Stimulated activated CD8-positive, alpha-beta memory T cell treated with anti-CD3 and anti-CD28 coated beads, Interleukin-12 subunit alpha, Interleukin-12 subunit beta, amount 100 ng/mL, for 1 hour (primary cell): ENCODE measurements at places on chromosomes 5 and 9.

- no peak for DNase-seq
Measured at GRCh38 chr9:137664676-137665075, 45.9 kb downstream of the EHMT1 start.

GRCh38 chr5:68011801-68012200, 203.8 kb upstream of the PIK3R1 start:
- DNase-seq, result no peak

- no peak for DNase-seq
Measured at GRCh38 chr5:28344836-28345433, 1306.5 kb upstream of the CDH9 start.

- DNase-seq, result no peak
Measured at GRCh38 chr5:10479154-10479721, 37.6 kb downstream of the ROPN1L start.

DNA sequence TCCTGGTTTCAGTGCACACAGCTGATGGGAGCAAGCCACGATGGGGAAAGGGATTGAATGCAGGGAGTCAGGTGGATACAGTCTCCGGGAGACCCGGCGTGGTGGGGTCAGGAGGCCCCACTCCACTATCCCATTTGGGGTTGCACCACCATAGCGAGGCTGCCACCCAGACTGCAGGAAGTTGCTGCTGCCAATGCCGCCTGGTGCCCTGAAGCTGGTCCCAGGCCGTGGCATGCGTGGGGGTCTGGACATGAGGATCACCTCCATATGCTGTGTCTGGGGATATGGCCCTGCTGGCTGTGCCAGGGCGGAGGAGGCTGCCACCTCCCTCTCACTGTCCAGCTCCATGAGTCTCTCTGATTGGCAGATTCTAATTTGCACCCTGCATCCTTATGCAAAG, 45.3 kb downstream of the COL5A1 start:
- DNase-seq, result no peak

- no peak for DNase-seq
Measured at GRCh38 chr9:99851500-99851822, 29.8 kb downstream of the NR4A3 start.

DNA sequence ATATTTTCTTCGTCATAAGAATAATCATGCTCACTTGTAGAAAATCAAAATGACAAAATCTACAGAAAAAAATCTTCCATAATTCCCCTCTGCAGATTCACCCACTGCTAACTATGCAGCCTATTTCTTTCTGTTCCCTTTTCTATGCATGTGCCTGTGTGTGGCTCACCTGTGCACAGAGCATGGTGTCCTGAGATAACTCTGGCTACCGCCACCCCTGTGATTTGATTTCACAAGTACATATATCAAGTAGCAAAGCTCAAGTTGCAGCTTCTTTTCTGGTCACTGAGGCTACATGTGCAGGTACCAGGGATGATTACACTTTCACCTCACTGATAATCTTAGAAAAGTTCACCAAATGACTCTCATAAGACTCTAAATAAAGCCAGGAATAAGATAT, 18.4 kb upstream of the ISCA1 start:
- no peak for DNase-seq

DNA sequence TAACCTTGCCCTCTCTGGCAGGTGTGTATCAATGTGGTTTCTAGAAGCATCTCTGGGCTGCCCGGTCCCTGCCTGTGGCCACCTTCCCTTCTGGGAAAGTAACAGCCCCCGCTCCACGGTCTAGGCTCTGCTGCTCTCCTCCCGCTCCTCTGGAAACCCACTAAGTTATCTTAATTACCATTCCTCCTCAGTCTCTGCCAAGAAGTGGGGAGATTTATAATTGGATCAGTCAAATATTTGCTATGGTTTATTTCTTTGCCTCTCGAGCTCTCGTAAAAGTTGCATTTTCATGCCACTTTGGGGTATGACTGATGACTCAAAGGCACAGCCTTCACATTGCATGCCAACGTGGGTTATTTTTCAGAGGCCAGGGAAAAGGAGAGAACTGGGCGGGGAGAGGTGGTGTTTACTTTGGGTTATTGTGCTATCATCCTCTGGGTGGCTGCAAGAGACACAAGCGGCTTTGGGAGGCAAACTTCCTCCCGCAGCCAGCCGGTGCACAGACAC, 205.3 kb upstream of the WWC1 start:
- no peak for DNase-seq

DNA sequence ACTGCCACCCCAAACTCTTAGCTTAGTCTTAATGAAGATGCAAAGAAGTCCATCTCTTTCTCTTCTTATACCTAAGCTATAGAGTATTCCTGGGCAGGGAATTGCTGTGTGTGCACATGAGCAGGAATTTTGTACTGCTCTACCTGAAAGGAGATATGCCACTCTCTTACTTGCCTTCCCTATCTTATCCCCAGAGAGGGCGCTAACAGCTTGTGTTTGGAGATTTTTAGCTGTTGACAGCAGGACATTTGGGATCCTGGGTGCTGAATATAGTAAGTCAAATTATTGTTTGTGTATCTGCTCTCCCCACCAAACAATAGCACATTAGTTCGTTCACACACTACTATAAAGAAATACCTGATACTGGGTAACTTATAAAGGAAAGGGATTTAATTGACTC, 159.5 kb downstream of the GABRG2 start:
- DNase-seq, result no peak

DNA sequence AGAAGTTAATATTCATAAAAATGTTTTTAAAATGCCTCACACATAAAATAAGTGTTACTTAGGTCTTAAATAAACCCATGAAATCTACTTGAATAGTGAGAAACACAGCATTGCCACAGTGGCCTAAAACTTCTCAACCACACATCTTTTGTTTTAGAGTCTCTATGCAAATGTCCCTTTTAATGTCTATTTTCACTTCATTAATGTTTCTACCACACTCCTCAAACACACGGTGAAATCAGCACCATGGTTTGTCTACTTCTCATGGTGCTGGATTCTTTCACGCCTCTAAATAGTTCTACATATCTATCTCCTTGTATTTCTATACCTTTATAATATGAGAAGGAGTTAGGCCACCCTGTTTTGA, 111.2 kb downstream of the EDIL3 start:
- no peak for DNase-seq

GRCh38 chr5:83751201-83751600, 30.5 kb upstream of the HAPLN1 start:
- no peak for DNase-seq

DNA sequence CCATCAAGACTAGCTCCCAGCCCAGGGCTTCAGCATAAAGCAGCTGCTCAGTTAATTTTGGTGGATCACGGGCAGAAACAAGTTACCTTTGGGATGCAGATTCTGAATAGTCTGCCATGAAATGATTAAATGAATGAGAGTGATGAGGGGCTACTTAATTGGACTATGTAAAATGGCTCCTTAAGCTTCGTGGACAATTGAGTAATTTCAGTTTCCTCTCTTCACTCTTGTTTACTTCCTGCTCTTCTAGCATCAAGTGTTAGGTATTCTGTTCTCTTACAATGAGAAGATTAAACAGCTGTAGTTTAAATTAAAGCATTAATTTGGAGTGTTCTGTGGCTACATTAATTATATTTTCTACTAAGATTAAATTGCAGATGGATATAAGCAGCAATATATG, 28.1 kb downstream of the PIK3R1 start:
- no peak for DNase-seq
